ENCODE measurements at places on chromosomes 12 and 14.

- DNase-seq: no peak
Measured at GRCh38 chr14:65095633-65096205, 6.6 kb downstream of the MAX start.

DNA sequence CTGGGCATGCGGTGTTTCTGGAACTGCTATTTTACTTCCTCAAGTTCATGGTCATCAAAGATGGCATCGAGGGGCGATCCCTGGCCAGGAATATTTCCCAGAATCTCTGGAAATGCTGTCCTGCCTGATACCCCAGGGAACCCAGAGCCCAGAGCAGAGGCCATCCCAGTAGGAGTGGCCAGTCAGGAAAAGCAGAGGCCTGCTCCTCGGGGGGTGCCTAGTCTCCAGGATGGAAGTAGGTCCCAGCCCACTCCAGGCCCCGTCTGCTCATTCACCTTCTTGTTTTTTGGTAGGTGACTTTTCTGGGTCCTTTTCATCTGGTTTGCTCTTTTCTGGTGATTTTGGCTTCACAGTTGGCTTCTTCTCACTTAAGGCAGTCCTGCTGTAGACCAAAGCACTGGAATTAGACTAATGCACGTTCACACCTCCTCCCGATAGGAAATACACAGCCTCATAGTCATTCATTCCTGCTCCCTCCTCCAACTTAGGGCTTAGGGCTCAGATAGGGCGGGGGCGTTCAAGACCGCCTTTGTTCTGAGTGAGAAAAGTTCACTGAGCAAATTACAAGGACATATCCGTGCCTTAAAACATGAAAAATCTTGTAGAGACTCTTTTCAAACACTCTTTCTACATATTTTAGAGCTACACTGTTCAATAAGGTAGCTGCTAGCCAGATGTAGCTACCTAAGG, 51.1 kb downstream of the TRAFD1 start:
- DNase-seq: no peak

DNA sequence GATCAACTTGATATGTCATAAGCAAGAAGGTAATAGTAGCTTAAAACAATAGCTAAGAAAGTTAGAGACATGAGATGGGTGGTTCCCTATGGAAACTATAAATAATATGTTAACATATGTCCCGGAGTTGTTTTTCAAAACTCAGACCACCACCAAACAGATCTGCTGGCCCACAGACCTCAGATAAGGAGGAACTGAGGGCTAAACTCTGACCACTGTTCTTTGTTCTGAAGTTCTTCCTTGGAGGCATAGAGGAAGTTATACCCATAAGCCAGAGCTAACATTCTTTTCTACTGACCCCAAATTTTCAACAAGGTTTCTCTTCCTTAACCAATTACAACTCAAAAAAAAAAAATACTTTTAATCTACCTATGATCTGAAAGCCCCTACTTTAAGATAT, 156.1 kb upstream of the FSCB start:
- DNase-seq: no peak

DNA sequence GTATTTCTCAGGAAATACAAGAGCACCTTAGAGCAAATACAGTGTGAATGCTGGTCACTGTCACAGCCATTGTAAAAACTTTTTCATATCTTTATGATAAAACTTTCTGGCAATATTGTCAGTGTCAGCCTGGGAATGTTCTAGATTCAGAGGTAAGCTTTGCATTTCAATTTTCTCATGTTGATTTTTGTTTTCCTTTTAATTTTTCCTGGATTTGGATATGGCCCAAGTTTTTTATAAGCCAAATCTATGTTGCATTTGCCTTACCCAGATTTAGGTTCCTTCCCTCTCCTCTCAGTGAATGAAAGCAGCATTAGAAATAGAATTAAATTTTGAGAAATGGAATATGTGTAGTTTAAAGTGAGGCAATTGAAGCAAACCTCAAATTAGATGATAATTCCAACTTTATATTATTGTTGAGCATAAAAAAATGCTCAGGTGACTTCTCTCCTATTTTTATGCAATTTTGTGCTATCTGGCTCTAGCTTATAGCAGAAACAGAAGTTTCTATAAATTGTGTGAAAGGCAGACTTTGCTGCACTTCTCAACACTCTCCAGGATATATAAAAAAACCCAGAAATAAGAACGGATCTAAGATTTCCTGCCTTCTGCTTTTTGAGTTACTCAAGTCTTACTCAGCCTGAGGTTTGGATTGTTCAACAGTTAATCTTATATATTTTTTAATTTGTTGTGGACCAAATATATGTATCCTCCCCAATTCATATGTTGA, 368.2 kb upstream of the PRICKLE1 start:
- DNase-seq: no peak

DNA sequence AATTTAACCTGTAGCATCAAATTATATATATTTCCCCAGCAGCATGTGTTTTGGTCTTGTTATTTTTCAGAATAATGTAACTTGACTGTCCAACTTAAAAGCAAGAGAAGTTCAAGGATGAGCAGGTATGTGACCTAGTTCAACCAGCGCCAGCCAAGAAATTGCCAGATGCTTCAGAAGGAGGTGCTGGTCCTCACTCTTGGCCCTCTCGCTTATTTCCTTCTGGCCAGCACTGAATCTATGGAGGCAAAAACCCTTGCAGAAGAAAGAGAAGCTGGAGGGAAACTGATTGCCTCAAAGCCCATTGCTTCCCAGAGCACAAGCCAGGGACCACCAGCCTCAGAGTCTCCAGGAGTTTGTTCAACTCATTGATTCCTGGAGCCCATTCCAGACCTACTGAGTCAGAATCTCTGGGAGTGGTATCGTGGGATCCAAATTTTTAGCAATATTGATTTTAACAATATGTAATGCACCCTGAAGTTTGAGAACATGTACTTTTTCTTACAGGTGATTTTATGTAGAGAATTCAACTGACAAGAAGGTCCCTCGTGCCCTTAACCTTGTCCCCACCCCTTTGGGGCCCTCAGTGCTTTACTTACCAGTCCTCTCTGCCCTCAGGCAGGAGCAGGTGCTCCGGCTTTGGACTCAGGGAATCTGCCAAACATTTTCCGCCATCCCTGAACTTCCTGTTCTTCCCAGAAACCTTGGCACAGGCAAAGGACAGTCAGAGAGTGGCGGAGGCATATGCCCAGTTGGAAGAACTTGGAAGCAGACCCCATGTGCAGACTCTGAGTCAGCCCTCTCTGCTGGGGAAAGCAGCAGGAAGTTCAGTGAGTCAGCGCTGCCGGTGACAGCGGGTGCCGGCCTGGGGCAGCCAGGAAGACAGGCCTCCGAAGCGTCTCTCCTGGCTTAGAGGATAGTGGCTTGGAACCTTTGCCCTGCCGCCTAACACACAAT, 10.4 kb downstream of the BEST3 start:
- DNase-seq: no peak

DNA sequence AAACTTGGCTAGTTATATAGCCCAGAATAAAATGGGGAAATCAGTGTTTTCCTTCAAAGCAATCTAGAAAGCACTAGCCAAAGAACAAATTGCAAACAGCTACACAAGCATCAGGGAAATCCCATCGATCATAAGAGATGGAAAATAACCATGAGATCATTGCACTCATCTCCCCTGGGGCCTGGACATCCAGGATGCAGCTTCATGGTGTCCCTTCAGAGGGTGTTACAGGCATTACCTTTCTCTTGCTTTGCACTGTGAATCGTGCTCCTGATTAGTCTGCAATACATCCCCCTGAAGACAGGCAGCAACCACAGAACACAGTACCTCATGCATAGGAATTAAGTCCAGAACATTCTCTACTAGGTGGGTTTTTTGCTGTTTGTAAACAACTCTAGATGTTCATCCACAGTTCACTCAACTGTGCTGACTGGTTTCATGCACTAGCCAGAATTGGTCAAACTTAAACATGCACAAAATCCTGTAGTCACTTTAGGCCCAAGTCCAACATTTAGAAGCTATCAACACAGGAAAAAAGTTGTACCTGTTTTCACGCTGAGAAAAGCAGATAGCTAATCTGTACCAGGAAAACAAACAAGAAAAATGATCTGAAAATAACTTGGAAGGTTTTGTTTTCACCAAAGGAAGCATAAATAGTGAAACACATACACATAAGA, 120.1 kb downstream of the ZFP36L1 start:
- no peak for DNase-seq

DNA sequence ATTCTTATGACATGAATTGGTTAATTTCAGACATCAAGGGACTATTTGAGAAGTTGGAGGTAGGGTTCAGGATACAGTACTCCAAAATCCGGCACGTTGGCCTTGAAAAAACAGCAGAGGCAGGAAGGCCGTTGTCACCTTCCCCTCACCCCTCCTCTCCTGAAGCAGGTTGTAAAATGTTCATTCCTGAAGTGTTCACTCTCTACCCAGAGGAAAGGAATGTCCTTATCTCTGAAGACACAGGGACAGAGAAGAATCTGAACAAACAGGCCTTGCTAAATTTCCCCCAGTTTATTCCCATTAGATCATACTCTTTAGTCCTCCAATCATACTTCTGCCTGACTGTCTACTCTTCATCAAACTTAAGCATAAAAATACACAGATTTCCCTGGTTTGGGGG, 313.6 kb downstream of the ZFP36L1 start:
- DNase-seq: no peak

GRCh38 chr12:79407671-79408622, 282.8 kb downstream of the PAWR start:
- DNase-seq: no peak

- no peak for DNase-seq
Measured at GRCh38 chr14:92649066-92649465, 99.4 kb downstream of the LGMN start.

GRCh38 chr12:128699106-128699505, 124.7 kb downstream of the SLC15A4 start:
- DNase-seq: no peak

GRCh38 chr14:76117789-76118484, 33.8 kb upstream of the GPATCH2L start:
- no peak for DNase-seq

GRCh38 chr14:73253721-73254120, 16.4 kb downstream of the PAPLN start:
- no peak for DNase-seq

- no peak for DNase-seq
Measured at GRCh38 chr12:78651755-78652154, 212.8 kb upstream of the SYT1 start.

DNA sequence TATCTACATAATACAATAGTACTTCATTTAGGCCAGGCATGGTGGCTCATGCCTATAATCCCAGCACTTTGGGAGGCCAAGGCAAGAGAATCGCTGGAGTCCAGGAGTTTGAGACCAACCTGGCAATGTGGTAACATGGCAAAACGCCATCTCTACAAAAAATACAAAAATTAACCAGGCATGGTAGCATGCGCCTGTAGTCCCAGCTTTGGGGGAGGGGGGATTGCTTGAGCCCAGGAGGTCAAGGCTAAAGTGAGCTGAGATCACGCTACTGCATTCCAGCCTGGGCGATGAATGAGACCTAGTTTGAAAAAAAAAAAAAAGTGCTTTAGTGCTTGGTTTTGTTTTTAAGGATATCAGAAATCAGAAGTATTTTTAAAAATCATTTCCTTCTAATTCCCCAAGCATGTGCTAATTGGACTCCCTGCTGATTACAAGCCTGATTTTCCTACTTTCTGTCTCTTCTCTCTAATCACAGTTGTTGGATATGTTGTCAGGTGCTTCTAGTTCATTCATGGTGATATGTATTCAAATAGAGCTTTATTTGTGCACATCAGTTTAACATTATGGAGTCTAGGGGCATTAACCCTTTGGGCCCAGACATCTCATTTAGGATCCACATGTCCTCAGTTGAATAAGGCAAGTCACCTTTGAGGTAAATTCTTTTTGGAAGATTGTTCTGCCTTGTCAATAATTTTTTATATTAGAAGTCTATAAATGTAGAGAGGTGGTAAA, 7.0 kb upstream of the KRAS start:
- DNase-seq: no peak

DNA sequence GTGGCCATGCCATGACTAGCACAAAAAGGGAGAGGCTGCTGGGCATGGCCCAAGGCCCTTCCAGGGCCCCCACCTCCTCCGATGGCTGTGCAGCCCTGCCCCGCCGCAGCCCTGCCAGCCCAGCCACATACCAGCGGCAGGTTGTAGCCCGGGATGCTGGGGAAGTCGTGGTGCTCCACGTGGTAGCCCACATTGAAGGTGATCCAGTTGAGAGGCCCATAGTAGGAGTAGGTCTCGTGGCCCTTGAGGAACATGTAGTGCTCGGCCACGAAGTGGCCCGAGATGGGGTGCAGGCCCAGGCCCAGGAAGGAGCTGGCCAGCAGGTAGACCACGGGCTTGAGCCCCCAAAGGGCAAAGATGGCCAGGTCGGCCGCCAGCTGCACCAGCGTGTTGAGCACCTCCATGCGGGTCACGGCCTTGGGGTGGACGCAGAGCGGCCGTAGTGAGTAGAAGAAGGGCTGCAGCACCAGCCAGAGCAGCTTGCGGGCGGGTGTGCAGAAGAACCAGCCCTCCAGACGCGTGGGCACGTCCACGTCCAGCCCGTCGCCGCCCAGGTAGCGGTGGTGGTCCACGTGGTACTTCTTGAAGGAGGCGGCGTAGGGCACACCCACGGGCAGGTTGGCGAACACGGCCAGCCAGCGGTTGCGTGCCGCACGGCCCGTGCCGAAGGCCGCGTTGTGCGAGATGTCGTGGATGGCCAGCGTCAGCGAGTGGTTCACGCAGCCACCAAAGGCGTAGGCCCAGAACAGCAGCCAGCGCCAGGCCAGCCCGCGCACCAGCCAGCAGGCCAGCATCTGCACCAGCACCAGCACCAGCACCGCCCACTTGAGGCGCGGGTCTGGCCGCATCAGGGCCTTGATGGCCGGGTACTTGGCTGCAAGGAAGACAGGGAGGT, 10.4 kb downstream of the DEGS2 start:
- DNase-seq: no peak

DNA sequence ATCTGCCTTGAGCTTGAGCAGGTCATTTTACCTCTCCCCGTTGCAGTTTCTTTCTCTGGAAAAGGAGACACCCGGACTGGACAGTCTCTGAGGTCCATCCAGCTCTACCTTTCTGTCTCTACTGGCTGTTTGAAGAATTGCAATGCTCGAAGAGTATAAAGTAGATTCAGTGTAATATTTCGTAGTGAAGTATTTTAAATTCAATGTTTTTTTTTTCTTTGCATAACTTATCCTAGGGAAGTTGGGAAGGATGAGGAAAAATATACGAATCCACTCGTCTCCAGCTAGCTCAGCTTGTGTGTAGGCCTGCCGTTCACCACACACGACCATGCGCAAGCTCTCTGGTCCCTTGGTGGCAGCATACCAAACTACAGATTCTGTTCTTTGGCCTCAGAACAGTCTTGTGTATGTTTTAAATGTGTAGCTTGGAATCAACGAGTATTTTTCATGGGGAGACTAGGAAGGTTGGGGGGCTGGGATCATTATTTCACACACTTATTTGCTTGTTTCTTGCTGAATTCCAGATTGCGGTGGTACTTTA, 307.9 kb downstream of the CACNA1C start:
- no peak for DNase-seq

- no peak for DNase-seq
Measured at GRCh38 chr14:81085596-81085995, 130.2 kb downstream of the TSHR start.

GRCh38 chr12:6233121-6233971, 33.1 kb downstream of the CD9 start:
- DNase-seq: no peak

DNA sequence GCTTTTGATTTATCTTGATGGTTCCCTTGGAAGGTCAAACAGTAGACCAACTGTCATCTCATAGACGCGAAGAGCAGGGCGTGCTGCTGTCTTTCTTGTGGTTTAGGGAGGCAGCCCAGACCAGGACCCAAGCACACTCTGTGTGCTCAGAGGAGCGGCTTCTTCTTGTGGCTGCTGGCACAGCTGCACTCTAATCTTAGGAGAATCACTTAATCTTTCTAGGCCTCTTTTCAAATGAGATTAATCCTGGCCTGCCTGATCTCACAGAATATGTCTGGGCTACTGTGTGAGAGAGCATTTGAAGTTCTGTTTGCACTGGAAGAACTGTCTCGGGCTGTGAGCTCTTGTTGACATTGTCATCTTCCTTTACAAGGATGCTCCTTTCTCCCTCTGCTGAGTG, 60.0 kb upstream of the TRAF3 start:
- DNase-seq: no peak

Measured in GM18507 (cell line).